ENCODE measurements at places on chromosomes 1 and 21. TPM values are rescaled to one million over a fixed set of nuclear protein-coding genes. Genes with fewer than 3 reads are reported as not detected.

DNA sequence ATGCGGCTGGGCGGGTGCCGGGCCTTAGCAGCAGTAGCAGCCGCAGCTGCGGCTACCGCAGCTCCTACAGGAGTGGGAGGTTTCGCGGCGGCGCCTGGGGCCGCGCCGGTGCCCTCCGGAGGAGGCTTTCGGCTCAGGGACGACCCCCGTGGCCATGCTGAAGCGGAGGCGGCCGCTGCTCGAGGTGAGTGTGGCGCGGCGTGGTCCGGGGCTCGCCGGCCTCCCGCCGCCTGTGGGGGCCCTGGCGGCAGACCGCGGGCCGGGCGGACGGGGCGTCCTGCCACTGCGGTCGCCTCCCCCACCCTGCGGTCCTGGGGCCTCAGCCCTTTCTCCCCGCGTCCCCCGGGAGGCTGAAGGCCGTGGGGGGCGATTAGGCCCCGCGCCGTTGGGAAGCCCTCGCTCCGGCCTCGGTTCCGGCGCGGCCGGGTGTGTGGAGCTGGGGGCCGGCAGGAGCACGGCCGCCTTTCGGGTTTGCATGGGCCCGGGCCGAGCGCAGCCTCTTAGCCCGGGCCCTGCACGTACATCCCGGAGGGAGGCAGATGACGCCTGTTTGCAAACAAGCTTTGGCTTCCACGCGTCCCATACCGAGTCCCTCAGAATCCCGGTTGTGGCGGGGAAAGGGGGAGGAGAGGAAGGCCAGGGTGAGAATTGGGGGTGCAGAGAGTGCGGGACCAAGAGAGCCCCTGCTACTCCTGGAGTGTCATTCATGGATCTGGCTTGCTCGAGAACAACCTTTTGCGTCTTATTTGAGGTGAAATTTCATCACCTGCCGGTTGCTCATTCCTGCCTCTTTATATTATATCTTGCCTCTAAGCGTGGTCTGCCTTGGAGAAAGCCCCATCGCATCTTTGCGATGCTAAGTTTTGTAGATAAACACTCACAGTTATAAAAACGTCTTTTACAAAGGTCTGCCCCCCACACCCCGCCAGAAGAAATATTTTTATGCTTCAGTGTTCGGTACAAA is 613 bp downstream of the ZFYVE9 start:
- peak overlapping the region; percentile 94 for H3K27ac ChIP-seq
- peak overlapping the region; percentile 97 for H3K4me3 ChIP-seq
- no peaks in the 10 kb centered on the region for H3K27me3 ChIP-seq
- peak; percentile 73 for DNase-seq
- no peaks in the 10 kb centered on the region for H3K36me3 ChIP-seq

DNA sequence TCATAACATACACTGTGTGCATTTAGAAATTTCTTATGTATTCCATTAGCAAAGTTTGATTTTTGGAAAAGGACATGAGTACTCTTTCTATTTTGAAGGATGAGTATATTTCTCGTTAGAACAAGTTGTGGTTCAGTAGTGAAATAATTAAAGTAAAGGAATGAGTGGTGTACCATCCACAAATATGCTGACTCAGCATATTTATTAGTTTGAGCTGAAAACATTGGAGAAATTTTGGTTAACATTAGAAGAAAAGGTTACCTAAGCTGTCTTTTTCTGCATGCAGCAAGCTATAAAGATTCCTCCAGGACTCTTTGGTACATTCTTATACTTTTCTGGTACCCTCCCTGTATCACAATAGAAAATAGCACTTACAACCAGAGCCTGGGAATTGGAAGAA is 5.7 kb upstream of the OR2L5 start:
- no peaks in the 10 kb centered on the region for H3K36me3 ChIP-seq
- no peaks in the 10 kb centered on the region for H3K27me3 ChIP-seq
- no peak for DNase-seq
- H3K27ac ChIP-seq, result no peak overlapping the region
- no peak overlapping the region for H3K4me3 ChIP-seq

GRCh38 chr1:236103646-236104218 is 38.6 kb upstream of the GPR137B start:
- peak; percentile 56 for DNase-seq
- H3K4me1 ChIP-seq, result no peaks in the 10 kb centered on the region
- H3K4me3 ChIP-seq, result no peak overlapping the region
- no peak overlapping the region for H3K27ac ChIP-seq

DNA sequence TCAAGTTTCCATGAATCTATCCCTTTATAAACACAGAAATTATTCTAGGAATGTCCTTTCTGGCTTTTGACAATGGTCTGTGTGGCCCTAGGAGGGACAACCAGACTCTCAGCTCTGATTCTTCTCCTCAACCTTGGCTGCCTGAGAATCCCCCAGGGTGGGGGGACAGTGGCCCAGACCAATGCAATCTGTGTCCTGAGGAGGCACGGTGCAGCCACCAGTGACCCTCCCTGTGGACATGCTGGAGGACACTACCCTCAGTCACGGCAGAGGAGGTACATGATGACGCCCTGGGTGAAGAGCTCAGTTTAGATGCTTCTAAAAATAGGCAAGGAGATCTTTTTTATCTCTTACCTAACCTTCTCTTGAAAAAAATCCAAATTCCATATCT is 91.7 kb downstream of the PGBD5 start:
- no peaks in the 10 kb centered on the region for H3K4me1 ChIP-seq
- no peaks in the 10 kb centered on the region for H3K36me3 ChIP-seq
- H3K27ac ChIP-seq, result no peak overlapping the region
- DNase-seq, result no peak

GRCh38 chr1:168225476-168226190 is at the start of gene SFT2D2:
TSS of gene SFT2D2 (plus strand) at chr1:168226004. CDS start at chr1:168226080, 76 bp downstream.
- DNase-seq, result peak; percentile 89
- peak within 1 kb of the TSS; percentile 93 for H3K27ac ChIP-seq
- H3K27me3 ChIP-seq, result no peaks in the 10 kb centered on the region
- H3K36me3 ChIP-seq, result no peaks in the 10 kb centered on the region
- peak within 1 kb of the TSS; percentile 90 for H3K4me3 ChIP-seq

- H3K27me3 ChIP-seq, result no peaks in the 10 kb centered on the region
- peak; percentile 30 for DNase-seq
- H3K36me3 ChIP-seq, result no peaks in the 10 kb centered on the region
- no peak overlapping the region for H3K4me3 ChIP-seq
- peaks cover 54% of the 10 kb centered on the region for H3K4me1 ChIP-seq
Observed at GRCh38 chr1:165637427-165637826, 6.4 kb downstream of the MGST3 start.

DNA sequence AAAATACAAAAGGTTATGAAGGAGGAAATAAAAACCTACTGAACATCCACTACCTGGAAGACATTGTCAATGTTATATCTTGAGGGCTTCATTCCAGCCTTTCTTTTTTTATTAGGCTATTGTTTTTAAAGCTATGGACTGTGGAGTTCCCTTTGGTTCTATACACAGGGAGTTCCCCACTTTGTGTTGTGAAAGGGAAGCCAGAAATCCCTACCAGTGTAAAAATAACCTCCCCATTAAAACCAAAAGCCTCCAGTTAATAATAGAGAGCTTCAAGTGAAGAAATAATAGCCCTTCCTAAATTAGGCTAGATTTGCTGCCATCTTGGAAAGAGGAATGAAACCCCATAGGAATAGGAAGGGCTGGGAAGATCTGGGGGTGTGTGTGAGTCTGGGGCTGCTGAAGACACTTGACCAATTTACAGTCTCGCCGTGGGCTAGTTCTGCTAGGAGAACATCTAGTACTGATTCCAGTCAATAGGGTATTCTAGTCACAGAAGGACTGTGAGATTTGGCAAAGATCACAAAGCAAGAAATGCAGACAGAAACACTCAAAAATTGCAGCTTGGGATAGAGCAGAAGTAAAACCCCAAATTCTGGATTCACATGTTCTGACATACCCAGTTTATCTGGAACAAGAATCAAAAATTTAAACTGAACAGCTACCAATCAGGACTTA is 32.4 kb upstream of the PTGFRN start:
- H3K27me3 ChIP-seq, result no peaks in the 10 kb centered on the region
- no peaks in the 10 kb centered on the region for H3K36me3 ChIP-seq
- peaks cover 27% of the 10 kb centered on the region for H3K4me1 ChIP-seq
- no peak overlapping the region for H3K27ac ChIP-seq
- no peak for DNase-seq

- H3K27ac ChIP-seq, result no peak overlapping the region
- H3K4me1 ChIP-seq, result peaks cover 59% of the 10 kb centered on the region
- no peaks in the 10 kb centered on the region for H3K27me3 ChIP-seq
- no peak overlapping the region for H3K4me3 ChIP-seq
- DNase-seq, result no peak
Observed at GRCh38 chr1:201715801-201716741, 112.9 kb upstream of the IPO9 start.

- no peak overlapping the region for H3K27ac ChIP-seq
- H3K4me3 ChIP-seq, result no peak overlapping the region
- no peaks in the 10 kb centered on the region for H3K36me3 ChIP-seq
- no peaks in the 10 kb centered on the region for H3K4me1 ChIP-seq
- DNase-seq, result no peak
Observed at GRCh38 chr1:10014016-10014415, 17.0 kb downstream of the RBP7 start.

DNA sequence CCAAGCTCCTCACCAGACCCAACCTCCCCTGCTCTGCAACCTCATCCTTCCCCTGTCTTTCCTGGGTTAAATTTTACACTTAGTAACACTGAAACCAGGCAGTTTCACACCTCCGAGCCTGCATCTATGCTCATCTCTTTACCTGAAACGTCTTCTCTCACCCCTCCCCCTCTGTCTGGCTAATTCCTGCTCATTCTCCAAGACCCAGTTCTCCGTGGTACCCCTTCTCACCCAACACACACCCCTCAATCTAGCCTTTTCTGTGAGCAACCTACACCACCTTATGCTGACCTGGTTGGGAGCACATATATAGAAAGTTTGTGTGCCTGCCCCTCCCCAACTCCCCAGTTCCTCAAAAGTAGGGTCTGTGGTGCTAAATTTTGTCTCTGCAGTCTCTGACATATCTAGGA is 3.7 kb upstream of the KIAA1614 start:
- peaks cover 6% of the 10 kb centered on the region for H3K27me3 ChIP-seq
- peaks cover 5% of the 10 kb centered on the region for H3K4me1 ChIP-seq
- no peak overlapping the region for H3K27ac ChIP-seq
- no peak overlapping the region for H3K4me3 ChIP-seq

DNA sequence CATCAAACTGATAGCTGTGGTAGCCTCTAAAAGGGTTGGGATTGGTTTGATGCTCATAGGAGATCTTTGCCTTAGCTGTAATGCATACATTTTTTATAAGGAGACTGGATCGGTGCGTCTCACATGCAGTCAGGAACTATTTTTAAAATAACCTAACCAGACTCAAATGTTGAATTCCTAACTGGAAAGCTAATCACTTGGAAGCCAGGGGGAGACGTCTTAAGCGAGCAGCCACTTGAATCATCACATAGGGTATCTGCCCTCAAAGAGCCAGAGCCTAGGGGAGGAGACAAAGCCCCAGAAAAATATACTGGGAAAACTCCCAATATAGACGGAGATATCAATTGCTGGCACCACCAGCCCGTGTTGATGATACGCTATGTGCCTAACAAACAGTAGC is 61.7 kb upstream of the PUM1 start:
- H3K27me3 ChIP-seq, result no peaks in the 10 kb centered on the region
- H3K36me3 ChIP-seq, result no peaks in the 10 kb centered on the region
- no peaks in the 10 kb centered on the region for H3K4me1 ChIP-seq
- no peak overlapping the region for H3K27ac ChIP-seq

KPRP gene
- total RNA-seq, result not detected

CTBS gene
- total RNA-seq, result 10.0 TPM

AIRE gene
- not detected for total RNA-seq

MIXL1 gene
- 0.39 TPM for total RNA-seq

ATP1A2 gene
- total RNA-seq, result not detected

CD1B gene
- not detected for total RNA-seq

IGSF9 gene
- 7.1 TPM for total RNA-seq

SHISAL2A gene
- not detected for total RNA-seq

TGFB2 gene
- 1.4 TPM for total RNA-seq

FLG gene
- not detected for total RNA-seq

All from A673 (cell line).